Brain (organoid and tissue), 16 donors: ENCODE measurements at places on chromosomes 5 and 9.

DNA sequence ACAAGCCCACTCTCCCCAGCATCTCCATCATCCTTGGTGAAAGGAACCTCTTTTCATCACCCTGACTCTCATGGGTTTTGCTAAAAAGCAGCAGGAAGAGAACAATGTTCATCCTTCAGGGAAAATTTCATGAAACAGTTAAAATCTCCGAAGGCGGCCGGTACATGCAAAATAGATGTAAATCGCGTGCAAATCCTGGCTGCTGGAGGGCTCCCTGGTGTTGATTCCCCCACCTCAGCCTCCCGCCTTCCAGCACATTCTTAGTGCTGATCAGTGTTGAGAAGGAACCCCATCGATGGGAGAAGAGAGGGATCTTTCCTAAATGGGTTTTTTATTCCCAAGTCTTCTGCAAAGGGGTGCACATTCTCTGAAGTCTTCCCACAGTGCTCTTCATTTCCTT, 8.7 kb upstream of the GFI1B start:
- DNase-seq: peak; percentile 20

DNA sequence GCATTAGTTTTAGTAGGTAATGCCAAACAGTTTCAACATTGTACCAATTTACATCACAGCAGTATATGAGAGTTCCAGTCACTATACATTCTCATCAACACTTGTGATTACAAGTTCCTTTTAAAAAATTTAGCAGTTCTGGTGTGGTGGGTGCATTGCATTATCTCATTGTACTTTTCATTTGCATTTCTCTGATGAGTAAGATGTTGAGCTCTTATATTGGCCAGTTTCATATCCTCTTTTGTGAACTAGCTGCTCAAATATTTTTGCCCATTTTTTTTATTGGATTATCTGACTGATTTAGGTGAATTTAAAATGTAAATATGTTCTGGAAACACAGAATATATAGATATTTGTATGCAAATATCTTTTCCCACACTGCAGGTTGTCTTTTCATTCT, 160.9 kb upstream of the NR3C1 start:
- DNase-seq: no peak

DNA sequence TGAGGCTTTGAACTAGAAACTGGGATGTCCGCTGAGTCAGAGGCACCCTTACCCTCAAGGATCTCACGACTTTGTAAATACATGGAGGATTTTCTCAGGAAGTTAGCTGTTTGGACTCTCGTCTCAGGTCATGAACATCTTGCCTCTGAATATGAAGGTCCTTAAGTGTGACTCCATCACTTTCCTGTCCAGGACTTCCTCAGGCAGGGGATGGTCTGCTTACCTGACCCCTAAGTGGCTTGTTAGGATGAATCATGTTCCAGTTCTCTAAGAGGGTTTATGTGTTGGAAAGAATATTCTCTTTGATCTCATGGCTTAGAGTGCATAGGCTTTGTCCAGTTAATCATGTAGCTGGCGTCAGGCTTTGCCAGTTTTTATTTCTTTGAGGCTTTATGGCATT, 511.7 kb upstream of the KLF4 start:
- no peak for DNase-seq

GRCh38 chr5:72290356-72291133, 29.5 kb downstream of the MRPS27 start:
- no peak for DNase-seq

GRCh38 chr5:149298842-149299404, 27.3 kb downstream of the AFAP1L1 start:
- no peak for DNase-seq

- DNase-seq: no peak
Measured at GRCh38 chr5:133303298-133303697, 251.5 kb downstream of the HSPA4 start.

- DNase-seq: no peak
Measured at GRCh38 chr5:89991592-89991991, 418.0 kb downstream of the CETN3 start.

DNA sequence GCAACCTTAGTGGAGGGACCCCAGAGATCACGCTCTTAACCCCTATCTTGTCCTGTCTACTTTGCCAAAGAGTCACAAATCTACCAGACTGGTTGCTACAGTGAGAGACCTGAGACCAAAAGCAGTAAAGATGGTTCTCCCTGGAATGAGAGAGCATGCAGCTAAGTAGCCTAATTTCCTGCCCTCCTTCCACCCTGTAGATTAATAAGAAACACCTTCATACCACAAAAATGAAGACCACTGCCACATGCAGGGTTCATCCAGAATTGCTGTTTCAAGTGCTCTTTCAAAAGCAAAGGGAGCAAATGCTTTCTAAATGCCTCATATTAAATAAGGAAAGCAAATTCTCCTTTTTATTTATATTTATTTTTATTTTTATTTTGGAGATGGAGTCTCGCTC, 119.1 kb downstream of the UGCG start:
- DNase-seq: no peak

DNA sequence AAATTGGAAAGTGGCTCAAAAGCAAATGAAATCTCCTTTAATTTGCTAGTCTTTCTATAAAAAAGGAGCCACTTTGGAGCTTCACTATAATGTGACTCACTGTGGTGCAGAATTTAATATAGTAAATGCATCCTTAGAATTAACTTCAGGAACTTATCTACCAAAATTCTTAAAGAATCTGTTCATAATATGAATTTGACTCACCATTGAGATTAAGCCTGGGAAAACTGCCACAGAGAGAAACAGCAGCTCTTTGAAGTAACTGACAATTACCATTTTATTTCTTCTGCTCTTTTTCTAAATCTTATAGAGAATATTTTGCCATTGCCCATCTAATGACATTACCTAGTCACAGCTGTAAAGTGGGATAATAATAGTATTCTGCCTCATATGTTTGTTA, 211.9 kb upstream of the CDH6 start:
- no peak for DNase-seq

DNA sequence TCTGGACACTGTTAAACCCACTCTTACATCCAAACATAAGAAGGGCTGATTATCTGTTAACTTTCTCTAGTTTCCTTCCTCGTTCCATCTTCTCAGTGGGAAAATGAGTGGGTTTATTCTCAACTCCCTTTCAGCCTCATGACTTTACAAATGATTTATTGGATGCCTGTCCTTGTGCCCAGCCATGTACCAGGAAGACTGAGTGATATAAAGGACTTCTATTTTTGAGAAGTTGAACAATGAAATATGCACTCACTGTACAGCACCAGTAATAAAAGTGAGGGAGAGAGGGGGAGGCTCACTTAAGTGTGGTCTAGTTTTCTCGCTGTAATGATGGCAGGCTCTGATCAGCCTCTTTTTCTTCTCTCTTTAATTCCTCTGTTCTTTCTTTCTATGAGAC, 277.6 kb downstream of the SMARCA2 start:
- DNase-seq: no peak

- no peak for DNase-seq
Measured at GRCh38 chr5:111635916-111636570, 121.0 kb downstream of the NREP start.

GRCh38 chr9:76810377-76810957, 46.2 kb downstream of the PCA3 start:
- DNase-seq: peak; percentile 64

- DNase-seq: peak; percentile 74
Measured at GRCh38 chr5:6158974-6159831, 219.1 kb downstream of the MED10 start.

DNA sequence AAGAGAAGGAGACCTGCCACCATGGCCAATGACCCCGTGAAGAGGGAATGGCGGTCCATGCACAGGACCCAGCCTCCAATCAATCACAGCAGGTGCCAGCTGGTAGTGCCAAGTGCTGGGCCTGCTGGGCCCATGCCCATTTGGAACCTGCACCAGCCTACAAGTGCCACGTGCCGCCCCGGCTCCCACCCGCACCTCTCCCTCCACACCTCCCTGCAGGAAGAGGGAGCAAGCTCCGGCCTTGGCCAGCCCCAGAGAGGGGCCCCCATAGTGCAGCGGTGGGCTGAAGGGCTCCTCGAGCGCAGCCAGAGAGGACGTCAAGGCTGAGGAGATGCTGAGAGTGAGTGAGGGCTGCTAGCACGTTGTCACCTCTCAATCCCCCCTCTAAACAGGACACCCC, 37.8 kb upstream of the NPR3 start:
- DNase-seq: no peak

DNA sequence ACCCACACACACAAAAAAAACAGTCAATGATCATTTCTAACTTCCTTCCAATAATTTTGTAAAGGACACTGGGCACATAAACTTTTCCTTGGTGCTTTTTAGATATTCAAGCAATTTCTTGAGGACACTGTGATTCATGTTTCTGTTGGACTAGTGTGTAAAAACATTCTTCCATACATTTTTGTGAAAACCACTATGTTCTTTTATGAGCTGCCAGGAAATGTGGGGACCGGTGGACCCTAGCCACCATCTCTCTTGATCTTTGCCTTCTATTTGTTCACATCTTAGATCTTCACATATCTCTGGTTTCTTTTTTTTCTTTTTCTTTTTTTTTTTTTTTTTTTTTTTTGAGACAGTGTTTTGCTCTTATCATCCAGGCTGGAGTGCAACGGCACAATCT, 287.4 kb downstream of the GLIS3 start:
- DNase-seq: no peak

DNA sequence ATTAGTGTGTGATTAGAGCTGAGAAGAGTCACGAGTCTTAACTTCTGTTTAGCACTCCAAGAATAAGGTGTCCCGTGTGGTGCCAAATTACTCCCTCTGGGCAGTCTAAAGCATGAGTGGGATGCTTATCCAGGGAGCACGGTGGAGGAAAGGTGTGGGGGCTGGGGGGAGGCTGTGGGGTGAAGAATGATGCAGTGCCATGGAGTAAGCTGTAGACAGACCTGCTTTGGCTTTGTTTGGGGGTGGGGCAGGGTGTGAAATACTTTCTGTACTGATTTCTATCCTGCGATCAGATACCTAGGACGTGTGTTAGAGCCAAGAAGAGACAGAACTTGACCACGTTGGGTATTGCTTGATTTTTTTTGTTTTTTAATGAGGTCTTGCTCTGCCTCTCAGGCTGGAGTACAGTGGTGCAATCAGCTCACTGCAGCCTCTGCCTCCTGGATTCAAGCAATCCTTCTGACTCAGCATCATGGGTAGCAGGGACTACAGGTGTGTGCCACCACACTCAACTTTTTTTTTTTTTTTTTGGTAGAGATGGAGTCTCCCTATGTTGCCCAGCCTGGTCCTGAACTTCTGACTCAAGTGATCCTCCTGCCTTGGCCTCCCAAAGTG, 232.8 kb downstream of the MAN2A1 start:
- no peak for DNase-seq

GRCh38 chr5:36108758-36109460, 42.2 kb upstream of the UGT3A2 start:
- no peak for DNase-seq

DNA sequence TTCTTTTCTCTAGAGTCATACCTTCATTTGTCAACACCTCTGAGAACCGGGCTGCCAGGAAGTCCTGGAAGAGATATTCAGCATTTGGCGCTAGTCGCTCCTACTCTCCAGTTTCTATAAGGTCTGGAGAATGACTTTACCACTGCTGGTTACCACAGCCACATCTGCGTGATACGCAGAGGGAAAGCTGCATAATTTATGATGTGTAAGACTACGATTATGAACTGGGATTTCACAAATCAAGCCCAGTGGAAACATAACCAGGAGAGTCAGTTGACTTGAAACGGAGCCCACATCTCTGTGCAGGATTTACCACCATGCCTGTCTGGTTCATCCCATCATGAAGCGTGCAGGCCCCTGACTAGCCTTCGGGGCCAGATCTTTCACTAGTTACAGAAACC, 72.6 kb downstream of the FGF1 start:
- DNase-seq: no peak

- DNase-seq: no peak
Measured at GRCh38 chr5:148585988-148586387, 68.3 kb downstream of the HTR4 start.

- DNase-seq: no peak
Measured at GRCh38 chr9:1938675-1939170, 76.4 kb upstream of the SMARCA2 start.

- DNase-seq: no peak
Measured at GRCh38 chr5:146624179-146624578, 108.2 kb upstream of the GPR151 start.

DNA sequence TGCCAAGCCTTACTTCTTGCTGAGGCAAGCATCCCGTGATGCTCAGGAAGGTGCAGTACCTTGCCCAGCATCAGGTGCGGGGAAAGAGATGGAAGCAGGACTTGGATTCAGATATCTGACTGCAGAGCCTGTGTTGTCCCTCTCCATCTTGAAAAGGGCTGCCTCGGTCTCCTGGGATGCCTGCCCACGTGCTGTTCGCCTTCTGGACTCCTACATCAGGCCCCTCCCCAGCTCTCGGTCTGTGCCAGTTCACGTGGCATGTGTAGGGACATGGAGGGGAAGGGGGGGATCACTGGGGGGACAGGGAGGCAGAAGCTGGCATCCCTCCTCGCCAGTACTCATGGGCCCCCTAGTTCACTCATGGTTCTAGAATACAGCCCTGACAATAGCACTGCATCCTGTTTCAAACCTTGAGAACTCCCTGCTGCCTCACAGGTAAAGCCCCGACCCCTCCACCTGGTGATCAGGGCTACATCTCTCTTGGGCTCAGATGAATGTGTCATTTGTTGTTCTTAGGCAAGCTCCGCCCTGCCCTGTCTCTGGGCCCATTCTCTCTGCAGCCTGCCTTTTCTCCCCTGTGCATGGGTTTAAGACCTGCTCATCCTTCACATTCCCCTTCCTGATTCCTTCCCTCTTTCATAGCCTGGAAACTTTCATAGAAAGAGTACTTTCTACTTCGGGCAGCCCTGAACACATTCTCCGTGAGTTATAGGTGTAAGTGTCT, 38.9 kb upstream of the SLC25A51 start:
- no peak for DNase-seq

GRCh38 chr9:29514862-29515261, 1941.6 kb upstream of the C9orf72 start:
- no peak for DNase-seq

- DNase-seq: no peak
Measured at GRCh38 chr5:139946006-139946405, 97.1 kb downstream of the NRG2 start.

DNA sequence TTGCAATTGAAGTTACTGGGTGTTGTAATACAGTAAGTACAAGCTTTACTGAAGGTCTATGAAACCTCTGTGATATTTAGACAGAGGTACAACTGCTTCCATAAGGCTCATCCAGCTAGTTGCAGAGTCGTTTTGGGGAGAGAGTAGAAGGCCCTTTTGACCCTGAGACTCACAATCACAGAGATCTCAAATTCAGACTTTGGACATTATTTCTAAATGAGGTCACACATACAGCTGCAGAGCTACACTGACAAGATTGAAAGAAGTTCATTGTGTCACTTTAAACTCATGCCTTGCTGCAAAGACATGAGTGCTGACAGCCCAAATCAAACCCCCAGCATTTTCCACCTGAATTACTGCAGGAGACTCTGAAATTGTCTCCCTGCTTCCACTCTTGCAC, 205.9 kb upstream of the TMEM161B start:
- DNase-seq: peak; percentile 5

- DNase-seq: no peak
Measured at GRCh38 chr5:58351190-58351589, 108.7 kb downstream of the PLK2 start.

DNA sequence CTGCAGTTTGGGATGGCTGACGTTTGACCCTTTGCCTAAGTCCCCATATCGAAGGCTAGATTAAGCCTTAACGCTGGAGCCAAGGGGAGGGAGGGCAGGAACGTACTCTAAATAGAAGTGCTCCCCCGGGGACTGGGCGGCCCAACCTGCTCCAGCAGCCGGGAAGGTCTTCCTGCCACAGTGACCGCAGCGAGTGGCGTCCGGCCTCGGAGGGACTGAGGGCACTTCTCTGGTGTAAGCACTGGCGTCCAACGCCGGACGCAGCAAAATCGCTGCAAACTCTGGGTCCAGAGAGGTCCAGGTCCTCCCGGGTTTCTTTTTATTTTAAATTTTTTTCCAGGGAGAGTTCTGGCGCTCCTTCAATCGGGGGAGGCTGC, 505 bp upstream of the ACER2 start:
- peak; percentile 16 for DNase-seq
